Right atrium auricular region (tissue), 2 donors: ENCODE measurements at places on chromosomes 2 and 18. TPM values are rescaled to one million over a fixed set of nuclear protein-coding genes. Genes with fewer than 3 reads are reported as not detected.

DNA sequence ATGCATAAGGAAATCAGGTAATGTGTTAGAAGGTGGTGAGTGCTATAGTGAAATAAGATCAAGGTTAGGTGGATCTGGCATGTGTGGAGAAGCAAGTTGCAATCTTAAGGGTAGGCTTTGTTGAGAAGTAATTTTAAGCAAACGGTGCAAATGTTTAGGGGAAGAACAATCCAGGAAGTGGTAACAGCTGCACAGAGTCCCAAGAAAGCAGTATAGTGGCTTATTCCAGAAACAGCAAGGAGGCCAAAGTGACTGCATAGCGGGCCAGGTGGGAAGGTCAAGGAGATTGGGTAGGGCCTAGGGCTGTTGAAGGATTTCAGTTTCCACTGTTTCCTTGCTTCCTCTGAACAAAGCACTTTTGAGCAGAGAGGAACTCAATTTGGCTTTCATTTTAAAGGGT is 30.0 kb upstream of the RAB1A start:
- no peaks in the 10 kb centered on the region for H3K27me3 ChIP-seq
- no peak for DNase-seq
- H3K4me1 ChIP-seq: no peaks in the 10 kb centered on the region
- no peak overlapping the region for H3K4me3 ChIP-seq

GRCh38 chr2:120821446-120822160 is 85.9 kb downstream of the GLI2 start:
- DNase-seq: no peak
- H3K4me3 ChIP-seq: no peak overlapping the region
- H3K4me1 ChIP-seq: no peaks in the 10 kb centered on the region
- no peaks in the 10 kb centered on the region for H3K27me3 ChIP-seq
- H3K27ac ChIP-seq: no peak overlapping the region

- H3K36me3 ChIP-seq: peaks cover 50% of the 10 kb centered on the region
- no peak overlapping the region for H3K27ac ChIP-seq
- no peaks in the 10 kb centered on the region for H3K27me3 ChIP-seq
- H3K4me3 ChIP-seq: no peak overlapping the region
These were observed 29.3 kb downstream of the APOB start for GRCh38 chr2:21014364-21015280.

DNA sequence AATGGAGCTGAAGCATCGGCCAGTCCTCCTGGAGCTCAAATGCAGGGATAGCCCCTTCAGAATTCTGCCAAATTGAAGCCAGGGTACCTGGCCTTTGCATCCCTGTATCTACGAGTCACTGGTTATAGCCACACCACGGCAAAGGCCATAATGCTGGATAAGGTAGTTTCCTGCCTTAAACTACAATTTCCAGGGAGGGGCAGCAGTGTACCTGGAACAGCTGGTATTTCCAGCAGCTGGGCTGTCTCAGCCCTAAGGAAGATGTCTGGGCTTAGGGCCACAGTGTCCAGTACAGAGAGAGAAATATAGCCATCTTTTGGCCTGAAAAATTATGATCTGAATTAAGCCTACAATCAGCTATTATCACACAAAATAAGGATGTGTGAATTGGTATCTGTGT is 180.3 kb downstream of the GCA start:
- no peaks in the 10 kb centered on the region for H3K36me3 ChIP-seq
- H3K4me1 ChIP-seq: no peaks in the 10 kb centered on the region
- H3K27me3 ChIP-seq: no peaks in the 10 kb centered on the region
- H3K27ac ChIP-seq: no peak overlapping the region

DNA sequence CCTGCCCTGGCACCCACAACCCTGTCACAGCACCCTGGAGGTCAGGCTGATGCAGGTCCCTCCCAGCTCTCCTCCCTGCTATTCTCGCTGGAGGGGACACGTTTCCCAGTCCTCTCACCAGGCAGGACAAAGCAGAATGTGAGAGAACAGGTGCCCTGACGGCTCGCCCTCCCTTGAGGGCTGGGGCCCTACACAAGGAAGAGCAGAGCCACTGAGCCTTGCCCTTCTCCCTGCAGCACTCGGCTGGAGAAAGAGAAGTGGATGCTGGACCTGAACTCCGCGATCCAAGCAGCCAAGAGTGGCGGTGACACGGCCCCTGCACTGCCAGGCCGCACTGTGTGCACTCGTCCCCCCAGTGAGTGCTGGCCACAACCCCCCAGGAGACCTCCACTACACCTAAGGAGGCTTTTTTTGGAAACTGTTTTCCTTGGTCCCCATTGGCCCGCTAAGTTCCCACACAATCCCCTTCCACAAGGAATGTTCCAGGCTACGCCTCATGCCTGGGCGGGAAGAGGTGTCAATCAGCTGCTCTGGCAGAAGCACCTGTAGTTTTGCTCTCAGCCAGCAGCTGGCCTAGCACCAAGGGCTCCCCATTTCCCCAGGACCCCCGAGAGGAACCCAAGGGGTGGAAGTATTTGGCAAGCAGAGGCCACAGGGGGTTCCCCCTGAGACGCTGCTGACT is 17.4 kb downstream of the STK25 start:
- H3K27me3 ChIP-seq: no peaks in the 10 kb centered on the region
- DNase-seq: no peak
- H3K36me3 ChIP-seq: peaks cover 31% of the 10 kb centered on the region
- no peaks in the 10 kb centered on the region for H3K4me1 ChIP-seq
- H3K27ac ChIP-seq: no peak overlapping the region

- H3K4me3 ChIP-seq: no peak overlapping the region
- H3K36me3 ChIP-seq: peaks cover 10% of the 10 kb centered on the region
- H3K27me3 ChIP-seq: no peaks in the 10 kb centered on the region
- DNase-seq: no peak
- no peaks in the 10 kb centered on the region for H3K4me1 ChIP-seq
- H3K27ac ChIP-seq: peak overlapping the region; percentile 43
These were observed 61.2 kb upstream of the RBM44 start for GRCh38 chr2:237737196-237737865.

DNA sequence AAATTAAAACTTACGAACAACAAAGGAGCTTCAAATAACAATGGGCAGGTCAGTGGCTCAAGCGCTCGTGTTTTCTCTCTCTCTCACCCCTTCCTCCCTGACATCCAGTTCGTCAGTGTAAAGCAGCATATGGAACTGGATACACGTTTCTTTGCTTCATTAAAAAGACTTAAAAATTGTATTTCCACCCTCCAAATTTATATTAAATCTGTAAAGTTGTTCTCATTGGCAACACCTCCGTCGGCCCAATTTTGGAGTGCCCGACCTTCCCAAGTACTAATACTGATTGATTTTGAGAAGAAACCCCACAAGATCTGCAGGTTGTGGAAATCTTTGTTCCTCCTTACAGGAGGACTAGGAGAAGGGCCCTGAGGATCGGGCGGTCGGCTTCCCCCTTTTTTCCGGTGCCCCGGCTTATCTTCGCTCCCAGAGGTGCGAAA is 2.2 kb downstream of the TBR1 start:
- DNase-seq: no peak
- no peak overlapping the region for H3K27ac ChIP-seq
- H3K4me1 ChIP-seq: no peaks in the 10 kb centered on the region
- H3K36me3 ChIP-seq: no peaks in the 10 kb centered on the region
- H3K4me3 ChIP-seq: no peak overlapping the region

- no peak overlapping the region for H3K4me3 ChIP-seq
- DNase-seq: no peak
- no peaks in the 10 kb centered on the region for H3K36me3 ChIP-seq
- H3K27me3 ChIP-seq: no peaks in the 10 kb centered on the region
- no peak overlapping the region for H3K27ac ChIP-seq
These were observed 79.0 kb downstream of the TLK1 start for GRCh38 chr2:171081649-171082111.

- H3K27me3 ChIP-seq: no peaks in the 10 kb centered on the region
- H3K4me1 ChIP-seq: peaks cover 9% of the 10 kb centered on the region
- no peaks in the 10 kb centered on the region for H3K36me3 ChIP-seq
These were observed 24.3 kb upstream of the MAPRE3 start for GRCh38 chr2:26945991-26946750.

DNA sequence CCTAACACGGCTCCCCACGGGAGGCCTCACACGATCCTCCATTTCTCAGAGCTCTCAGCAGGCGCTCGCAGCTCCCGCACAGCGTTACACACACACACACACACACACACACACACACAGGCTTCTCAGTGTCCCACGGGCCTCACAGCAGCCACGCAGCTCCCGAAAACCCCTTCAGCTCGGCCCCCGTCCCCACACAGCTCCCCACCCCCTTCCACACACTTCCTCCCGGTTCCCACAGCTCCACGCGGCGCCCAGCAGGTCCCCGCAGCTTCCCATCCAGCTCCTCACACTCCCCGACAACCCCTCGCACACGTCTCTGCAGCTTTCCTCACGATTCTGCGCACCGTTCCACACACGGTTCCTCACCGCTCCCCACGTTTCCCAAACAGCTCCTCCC is 41.6 kb downstream of the KIF1A start:
- H3K27me3 ChIP-seq: no peaks in the 10 kb centered on the region
- no peak overlapping the region for H3K27ac ChIP-seq
- H3K4me1 ChIP-seq: no peaks in the 10 kb centered on the region
- no peak overlapping the region for H3K4me3 ChIP-seq
- no peak for DNase-seq

DNA sequence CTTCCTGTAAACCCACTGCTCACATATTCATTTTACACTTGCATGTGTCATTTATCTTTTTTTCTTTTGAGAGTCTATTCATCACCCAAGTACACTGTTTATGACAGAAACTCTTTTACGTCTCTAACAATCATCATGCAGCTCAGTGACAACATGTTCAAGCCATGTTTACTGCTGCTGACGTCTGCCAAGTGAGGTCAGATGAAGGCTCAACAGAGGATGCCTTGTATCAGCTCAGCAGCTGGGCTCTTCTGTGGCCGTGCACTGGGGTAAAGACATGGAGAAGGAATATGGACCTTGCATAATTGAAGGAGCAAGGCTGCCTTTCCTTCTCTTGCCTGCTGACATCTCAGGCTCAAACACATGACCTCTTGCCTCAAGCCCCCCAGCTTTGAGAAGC is 99.6 kb downstream of the ADD2 start:
- no peak overlapping the region for H3K27ac ChIP-seq
- no peak for DNase-seq
- H3K4me3 ChIP-seq: no peak overlapping the region
- H3K27me3 ChIP-seq: no peaks in the 10 kb centered on the region
- H3K36me3 ChIP-seq: no peaks in the 10 kb centered on the region

GRCh38 chr2:216056739-216057138 is 24.9 kb downstream of the PECR start:
- H3K27ac ChIP-seq: no peak overlapping the region
- H3K4me1 ChIP-seq: no peaks in the 10 kb centered on the region
- DNase-seq: no peak
- H3K4me3 ChIP-seq: no peak overlapping the region
- no peaks in the 10 kb centered on the region for H3K27me3 ChIP-seq
- no peaks in the 10 kb centered on the region for H3K36me3 ChIP-seq

DNA sequence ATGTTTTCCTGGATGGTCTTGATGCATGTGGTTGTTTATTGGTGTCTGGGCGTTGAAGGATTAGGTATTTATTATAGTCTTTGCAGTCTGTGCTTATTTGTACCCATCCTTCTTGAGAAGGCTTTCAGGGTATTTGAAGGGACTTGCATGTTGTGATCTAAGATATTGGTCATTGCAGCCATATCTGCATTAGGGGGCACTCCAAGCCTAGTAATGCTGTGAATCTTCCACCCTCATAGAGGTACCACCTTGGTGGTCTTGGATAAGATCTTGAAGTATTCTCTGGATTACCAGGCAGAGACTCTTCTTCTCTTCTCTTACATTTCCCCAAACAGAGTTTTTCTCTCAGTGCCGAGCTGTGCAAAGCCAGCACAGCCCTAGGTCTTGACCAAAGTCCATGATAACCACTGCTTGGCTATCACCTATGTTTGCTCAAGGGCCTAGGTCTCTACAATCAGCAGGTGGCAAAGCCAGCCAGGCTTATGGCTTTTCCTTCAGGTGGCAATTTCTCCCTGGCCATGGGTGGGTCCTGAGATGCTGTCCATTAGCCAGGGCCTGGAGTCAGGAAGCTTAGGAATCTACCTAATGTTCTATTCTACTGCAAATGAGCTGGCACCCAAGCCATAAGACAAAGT is 15.4 kb upstream of the PPP1R1C start:
- no peak overlapping the region for H3K27ac ChIP-seq
- H3K4me1 ChIP-seq: no peaks in the 10 kb centered on the region
- DNase-seq: no peak
- no peaks in the 10 kb centered on the region for H3K36me3 ChIP-seq

DNA sequence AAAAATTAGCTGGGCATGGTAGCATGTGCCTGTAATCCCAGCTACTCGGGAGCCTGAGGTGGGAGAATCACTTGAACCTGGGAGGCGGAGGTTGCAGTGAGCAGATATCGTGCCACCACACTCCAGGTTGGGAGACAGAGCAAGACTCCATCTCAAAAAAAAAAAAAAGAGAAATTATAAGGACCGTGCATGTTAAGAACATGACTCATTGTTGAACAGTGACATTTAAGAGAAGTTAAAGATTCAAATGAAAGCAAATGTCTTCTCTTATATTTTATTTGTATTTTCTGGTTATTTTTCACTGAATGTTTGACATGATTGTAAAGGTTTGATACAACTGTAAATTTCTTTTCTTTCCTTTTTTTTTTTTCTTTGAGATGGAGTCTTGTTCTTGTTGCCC is 69.6 kb downstream of the APLF start:
- no peak overlapping the region for H3K27ac ChIP-seq
- H3K27me3 ChIP-seq: no peaks in the 10 kb centered on the region
- H3K36me3 ChIP-seq: no peaks in the 10 kb centered on the region
- no peak overlapping the region for H3K4me3 ChIP-seq
- DNase-seq: no peak

DNA sequence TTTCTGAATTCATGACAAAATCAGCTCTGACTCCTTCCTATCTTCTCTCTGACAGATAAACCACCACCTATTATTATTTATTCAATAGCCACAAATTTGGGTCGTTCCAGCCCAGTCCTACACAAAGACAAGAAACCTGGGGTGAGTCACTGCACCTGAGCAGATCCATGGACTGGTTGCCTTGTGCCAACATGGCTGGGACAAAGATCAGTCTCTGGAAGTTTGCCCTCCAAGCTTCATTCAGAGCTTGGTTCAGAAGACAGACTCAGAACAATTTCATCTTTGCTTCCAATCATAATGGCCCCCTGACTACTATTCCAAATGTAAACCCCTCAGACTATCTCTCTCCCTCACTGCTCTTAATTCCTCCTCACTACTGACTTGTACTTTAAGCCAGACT is 9.6 kb upstream of the EXOC6B start:
- no peak overlapping the region for H3K27ac ChIP-seq
- H3K36me3 ChIP-seq: no peaks in the 10 kb centered on the region
- no peaks in the 10 kb centered on the region for H3K4me1 ChIP-seq
- DNase-seq: no peak
- no peaks in the 10 kb centered on the region for H3K27me3 ChIP-seq

DNA sequence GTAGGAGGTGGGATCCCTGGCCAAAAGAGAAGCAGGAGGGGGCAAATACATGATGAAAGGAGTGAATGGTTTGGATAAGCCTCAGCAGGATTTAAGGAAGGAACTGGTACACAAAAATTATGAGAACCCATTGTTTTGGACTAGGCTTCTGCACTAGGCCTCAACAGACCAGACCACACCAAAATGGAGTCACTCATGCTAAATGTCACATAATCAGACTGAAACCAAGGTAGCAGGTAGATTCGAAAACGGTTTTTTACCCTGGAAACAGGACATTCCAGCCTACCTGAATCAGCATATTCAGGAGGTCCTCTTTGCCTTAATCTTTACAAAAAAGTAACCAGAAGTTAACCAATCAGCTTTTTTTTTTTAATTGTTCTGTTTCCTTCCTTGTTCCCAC is 49.4 kb upstream of the CDCA7 start:
- no peak overlapping the region for H3K4me3 ChIP-seq
- H3K4me1 ChIP-seq: no peaks in the 10 kb centered on the region
- no peaks in the 10 kb centered on the region for H3K36me3 ChIP-seq

CABYR gene
- 0.41 TPM for total RNA-seq

MAP2 gene
- 6.7 TPM for total RNA-seq

GAREM2 gene
- total RNA-seq: 3.0 TPM

DSC2 gene
- 19.5 TPM for total RNA-seq

FOXD4L1 gene
- total RNA-seq: not detected

GCG gene
- not detected for total RNA-seq
